Activated CD4-positive, alpha-beta memory T cell treated with anti-CD3 and anti-CD28 coated beads, Interleukin-2, amount 10 ng/mL, durations not matched to agents 7 days and 5 days (primary cell): ENCODE measurements at places on chromosomes 4 and X. TPM values are rescaled to one million over a fixed set of nuclear protein-coding genes. Genes with fewer than 3 reads are reported as not detected.

DNA sequence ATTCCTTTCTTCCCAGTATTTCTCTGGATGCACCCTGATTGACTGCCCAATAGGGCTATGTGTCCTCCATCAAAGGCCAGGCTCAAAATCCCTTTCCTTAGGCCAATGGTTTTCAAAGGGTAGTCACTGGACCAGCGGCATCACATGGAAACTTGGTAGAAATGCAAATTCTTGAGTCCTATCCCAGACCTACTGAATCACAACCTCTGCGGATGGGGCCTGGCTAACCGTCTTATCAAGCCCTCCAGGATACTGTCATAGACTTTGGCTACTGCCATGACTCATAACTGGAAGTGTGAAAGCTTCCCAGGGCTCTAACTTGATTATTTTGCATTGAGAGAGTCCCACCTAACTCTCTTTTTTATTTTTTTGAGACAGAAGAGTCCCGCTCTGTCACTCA, 71.9 kb upstream of the TFDP3 start:
- no peak for DNase-seq

The BMP3 gene
- total RNA-seq, result not detected

The MRFAP1 gene
- total RNA-seq, result 144 TPM

DNA sequence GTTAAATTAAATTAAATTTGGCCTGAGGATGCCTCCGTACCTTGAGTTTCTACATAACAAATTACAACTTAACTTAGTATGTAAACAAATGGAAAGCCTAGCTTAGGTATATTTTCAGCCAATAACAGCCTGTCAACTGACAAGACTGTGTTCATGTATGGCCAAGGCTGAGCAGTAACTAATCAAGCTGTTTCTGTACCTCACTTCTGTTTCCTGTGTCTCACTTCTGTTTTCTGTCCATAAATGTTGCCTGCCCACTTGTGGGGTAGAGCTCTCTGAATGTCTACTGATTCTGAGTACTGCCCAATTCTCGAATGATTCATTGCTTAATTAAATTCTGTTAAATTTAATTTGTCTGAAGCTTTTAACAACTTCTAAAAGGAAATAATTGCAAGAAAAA, 445.2 kb downstream of the PCDH11X start:
- no peak for DNase-seq

GRCh38 chr4:174012886-174013259, 270.6 kb downstream of the FBXO8 start:
- DNase-seq, result no peak

- DNase-seq, result no peak
Observed at GRCh38 chr4:183907871-183908683, 3.0 kb downstream of the STOX2 start.

DNA sequence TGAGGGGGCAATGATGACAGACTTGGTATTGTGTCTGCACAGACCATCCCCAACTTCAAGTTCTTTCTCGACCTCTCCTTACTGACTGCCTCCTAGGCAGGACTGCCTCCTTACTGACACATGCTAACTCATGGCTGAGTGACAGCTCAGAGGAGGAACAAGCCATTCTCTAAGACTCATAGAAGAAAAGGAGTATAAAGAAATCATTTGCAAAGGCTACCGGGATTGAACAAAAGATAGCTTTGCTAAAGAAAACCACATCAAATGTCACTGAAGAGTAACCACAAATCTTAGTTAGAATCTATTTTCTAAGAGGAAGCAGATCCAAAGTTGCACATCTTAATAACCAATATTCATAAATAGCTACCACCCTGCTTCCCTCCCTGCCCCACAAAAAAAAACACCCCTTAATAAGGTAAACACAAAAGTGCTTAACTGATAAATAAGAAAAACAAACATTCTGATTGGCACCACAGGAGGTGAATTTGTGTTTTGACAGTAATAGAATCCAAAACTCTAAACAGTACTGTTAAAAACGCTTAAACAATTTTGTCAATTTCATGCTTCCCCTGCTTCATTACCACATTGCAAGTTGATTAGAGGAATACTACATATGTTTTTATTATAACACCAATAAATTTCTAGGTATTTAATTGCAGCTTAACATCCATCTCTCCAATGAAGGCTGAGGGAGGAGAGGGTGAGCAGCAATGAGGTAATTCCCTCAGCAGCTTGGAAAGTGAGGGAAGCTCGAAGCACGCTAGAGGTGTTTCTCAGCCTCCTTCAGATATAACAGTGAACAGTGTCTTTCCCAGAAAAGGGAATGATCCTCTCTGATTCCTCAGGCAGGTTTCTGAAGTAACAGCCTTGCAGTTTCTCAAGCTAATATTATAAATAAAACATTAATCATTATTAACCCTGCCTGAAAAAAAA, 160.0 kb downstream of the HNRNPD start:
- DNase-seq, result no peak

The HMX1 gene
- total RNA-seq, result not detected

GRCh38 chrX:17643528-17643927, 93.8 kb upstream of the SCML1 start:
- no peak for DNase-seq

GRCh38 chr4:185566972-185567371, 31.7 kb upstream of the PDLIM3 start:
- DNase-seq, result no peak

DNA sequence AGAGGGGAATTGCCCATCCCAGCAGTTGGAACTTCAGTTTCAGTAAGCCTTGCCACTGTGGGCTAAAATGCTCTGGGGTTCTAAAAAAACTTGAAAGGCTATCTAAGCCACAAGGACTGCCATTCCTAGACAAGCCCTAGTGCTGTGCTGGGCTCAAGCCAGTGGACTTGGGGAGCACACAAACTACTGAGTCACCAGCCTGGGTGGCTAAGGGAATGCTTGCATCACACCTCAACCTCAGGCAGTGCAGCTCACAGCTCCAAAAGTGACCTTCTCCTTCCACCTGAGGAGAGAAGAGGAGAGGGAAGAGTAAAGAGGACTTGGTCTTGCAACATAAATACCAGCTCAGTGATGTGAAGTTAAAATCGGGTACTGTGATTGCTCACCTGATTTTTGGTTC, 116.7 kb upstream of the GLRA2 start:
- DNase-seq, result no peak

The RAP1GDS1 gene
- 50.4 TPM for total RNA-seq

DNA sequence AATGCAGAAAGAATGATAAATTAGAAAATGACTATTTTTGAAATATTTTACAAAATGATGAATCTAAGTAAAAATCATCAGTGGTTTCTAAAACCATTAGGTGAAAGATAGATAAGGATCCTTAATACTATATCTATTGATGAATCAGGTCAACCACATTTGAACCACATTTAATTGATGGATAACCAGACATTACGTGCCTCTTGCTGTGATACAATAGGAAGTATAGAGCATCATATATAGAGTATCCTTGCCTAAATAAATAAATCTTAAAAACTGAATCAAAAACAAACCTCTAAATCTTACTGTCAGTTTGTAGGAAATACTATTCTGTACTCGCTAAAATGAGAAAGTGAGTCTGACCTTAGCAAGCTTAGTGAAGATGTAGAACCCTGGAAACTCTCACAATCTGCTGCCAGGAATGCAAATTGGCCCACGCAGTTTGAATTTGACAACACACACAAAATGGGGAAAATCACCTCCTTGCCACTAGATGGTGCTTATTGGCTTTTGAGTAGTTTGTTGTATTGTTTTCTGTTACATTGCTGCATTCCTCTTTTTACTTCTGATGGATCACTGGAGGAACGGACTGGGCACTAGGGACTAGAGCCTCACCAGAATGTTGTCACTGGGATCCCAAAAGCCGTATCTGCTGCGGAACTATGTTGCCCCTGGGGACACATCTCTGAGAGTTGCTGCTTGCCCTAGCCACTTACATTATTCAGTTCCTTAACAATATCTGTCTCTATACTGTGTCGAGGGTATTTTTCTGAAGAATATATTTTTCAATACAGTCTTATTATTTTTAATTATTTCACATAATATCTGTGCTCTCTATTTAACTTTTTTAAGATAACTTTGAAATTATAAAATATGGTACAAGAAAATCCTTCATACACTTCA, 25.4 kb upstream of the SLAIN2 start:
- peak; percentile 21 for DNase-seq

- DNase-seq, result no peak
Observed at GRCh38 chrX:19188566-19188965, 66.3 kb upstream of the ADGRG2 start.

The GABRB1 gene
- total RNA-seq, result not detected
